CD4-positive, alpha-beta T cell treated with Interleukin-10 for 1 hour (primary cell): ENCODE measurements at places on chromosomes 3 and 15.

GRCh38 chr3:134929976-134930375, 134.9 kb downstream of the EPHB1 start:
- no peak for DNase-seq

DNA sequence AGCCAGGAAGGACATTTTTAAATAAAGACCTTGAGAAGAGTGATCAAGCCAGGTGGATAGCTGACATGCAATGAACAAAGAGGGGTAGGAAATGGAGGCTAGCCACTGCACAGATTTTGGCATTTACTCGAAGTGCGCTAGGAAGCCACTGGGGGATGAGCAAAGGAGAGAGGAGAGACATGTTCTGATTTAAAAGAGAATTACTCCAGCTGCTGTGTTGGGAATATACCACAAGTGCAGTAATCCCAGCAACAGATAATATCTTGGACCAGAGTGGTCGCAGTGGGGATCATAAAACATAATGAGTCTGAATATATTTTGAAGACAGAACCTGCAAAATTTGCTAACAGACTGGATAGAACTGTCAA, 19.9 kb downstream of the KPNA4 start:
- DNase-seq, result no peak

- DNase-seq, result no peak
These were observed 41.5 kb downstream of the IDH2 start for GRCh38 chr15:90060797-90061196.

- no peak for DNase-seq
These were observed 261.6 kb upstream of the NR2F2 start for GRCh38 chr15:96068897-96069296.

GRCh38 chr3:24494618-24495325, at the start of gene THRB:
THRB (minus strand) TSS chr3:24494850.
- no peak for DNase-seq

GRCh38 chr15:56698270-56698669, 35.0 kb downstream of the ZNF280D start:
- DNase-seq, result no peak

DNA sequence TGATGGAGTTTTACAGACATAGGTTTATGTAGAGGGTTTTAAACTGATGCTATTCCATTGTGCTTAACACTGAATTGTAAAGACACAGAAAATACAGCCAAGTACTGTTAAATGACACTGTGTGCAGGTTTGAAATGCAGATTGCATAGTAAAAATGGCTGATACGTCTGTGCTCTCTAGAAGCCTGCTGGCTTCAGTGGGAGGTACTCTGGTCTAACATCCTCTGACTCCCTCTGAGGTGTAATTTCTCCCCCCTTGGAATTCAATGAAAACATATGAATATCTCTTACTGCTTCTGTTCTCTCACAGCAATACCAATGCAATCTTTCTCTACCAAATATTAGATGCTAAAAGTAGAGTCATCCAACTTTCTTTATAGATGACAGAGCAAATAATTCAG, 176.6 kb downstream of the SLC9A9 start:
- no peak for DNase-seq

DNA sequence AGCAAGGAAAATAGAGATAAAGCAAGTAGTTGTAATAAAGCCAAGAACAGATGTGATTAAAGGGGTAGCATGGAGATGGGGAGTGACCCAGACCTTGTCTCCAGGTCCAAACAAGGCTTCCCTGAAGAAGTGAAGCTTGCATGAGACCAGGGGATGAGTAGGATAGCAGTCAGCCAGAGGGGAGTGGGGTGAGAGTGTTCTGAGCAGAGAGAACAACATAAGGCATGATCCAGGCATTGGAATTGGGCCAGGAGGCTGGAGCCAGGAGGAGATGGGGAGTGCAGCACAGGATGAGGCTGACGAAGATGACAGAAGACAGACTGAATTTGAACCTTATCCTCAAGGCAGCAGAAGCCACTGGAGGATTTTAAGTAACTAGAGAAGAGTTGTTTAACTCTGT, 7.2 kb downstream of the TMOD2 start:
- no peak for DNase-seq

DNA sequence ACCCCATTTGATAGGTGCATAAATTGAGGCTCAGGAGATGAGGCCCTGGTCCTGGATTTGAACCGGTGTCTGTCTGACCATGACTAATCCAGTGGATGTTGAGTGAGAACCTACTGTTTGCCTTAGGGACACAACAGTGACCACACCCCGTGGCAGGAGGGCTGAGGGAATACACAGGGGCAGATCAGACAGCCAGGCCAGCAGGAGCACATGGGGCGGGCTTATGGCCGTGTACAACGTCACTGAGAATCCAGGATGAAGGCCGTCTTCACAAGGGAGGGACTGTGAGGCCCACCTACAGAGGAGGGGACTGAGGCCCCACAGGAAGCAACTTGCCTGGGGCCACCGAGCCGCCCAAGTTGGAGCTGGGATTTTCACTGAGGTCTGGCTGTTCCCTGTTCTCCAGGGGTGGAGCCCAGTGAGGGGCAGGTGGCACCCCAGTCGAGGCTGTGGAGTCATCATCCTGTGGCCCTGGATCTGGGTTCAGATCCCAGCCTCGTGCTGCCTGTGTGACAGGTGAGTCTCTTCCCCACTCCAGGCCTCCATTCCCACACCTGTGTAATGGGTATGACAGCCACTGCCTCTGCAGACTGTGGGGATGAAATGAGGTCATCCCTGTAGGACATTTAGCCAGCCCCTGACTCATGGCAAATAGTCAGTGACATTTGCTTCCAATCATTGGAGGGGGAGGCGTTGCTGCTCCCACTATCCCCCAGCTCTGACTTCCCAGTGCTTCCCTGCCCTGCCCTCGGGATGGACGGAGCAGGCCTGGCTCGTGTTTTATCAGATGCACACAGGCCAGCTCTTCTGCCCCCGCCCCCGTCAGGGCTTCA, 6.3 kb upstream of the PLXND1 start:
- DNase-seq, result no peak

DNA sequence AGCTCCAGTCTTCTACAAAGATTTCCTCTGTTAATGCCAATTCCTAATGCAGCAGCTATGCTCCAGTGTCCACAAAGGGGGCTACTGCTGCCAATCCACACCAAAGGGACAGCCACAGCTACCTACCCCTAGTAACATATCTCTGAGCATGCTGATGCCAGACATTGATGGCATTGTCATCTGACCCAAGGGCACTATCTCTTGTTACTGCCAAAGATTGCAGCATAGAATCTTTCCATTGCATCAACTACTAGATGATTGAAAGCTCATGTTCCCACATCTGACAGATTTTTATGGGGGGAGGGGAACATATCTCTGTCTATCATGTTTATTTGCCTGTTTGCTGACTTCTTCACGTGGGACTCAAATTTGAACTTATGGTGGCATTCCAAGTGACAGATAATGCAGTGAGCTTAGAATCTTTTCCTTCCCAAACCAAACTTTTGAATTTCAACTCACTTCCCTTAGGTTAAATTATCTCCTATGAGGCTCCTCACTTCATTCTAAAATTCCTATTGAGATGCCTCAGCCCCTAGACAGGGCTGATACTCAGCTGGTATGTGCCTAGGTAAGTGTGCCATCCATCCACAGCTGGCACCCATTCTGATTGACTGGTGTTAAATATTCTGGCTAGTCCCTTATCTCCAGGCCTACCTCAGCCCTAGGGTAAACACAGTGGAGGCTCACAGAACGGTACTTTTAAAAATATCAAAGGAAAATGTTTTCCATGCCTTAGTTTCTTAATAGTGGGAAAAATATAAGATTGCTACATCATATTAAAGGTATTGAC, 100.3 kb downstream of the STRIT1 start:
- DNase-seq, result no peak

- no peak for DNase-seq
These were observed 813.3 kb upstream of the ARRDC4 start for GRCh38 chr15:97146929-97147870.

- no peak for DNase-seq
These were observed 424.7 kb upstream of the THBS1 start for GRCh38 chr15:39156166-39156565.

- no peak for DNase-seq
These were observed 15.1 kb downstream of the GOLIM4 start for GRCh38 chr3:168080499-168081170.
